ENCODE measurements at places on chromosomes 5 and 9.

DNA sequence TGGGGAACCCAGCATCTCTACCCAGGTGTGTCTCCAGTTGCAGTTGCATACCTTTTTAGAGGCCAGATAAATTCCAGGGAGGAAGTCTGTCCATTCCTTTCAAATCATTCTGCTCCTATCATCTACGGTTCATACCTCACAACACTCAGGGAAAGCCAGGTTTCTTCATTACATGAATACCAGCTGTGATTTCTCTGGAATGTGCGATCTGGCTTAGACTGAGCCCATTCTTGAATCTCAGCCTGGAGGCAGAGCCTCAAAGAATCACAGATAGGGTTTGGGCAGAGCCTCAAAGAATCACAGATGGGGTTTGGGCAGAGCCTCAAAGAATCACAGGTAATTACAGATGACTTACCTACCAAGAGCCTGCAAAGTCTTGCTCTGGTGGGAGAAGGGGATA, 7.2 kb downstream of the P4HA2 start:
- DNase-seq, result no peak

GRCh38 chr5:96478983-96479382, 45.9 kb upstream of the PCSK1 start:
- no peak for DNase-seq

DNA sequence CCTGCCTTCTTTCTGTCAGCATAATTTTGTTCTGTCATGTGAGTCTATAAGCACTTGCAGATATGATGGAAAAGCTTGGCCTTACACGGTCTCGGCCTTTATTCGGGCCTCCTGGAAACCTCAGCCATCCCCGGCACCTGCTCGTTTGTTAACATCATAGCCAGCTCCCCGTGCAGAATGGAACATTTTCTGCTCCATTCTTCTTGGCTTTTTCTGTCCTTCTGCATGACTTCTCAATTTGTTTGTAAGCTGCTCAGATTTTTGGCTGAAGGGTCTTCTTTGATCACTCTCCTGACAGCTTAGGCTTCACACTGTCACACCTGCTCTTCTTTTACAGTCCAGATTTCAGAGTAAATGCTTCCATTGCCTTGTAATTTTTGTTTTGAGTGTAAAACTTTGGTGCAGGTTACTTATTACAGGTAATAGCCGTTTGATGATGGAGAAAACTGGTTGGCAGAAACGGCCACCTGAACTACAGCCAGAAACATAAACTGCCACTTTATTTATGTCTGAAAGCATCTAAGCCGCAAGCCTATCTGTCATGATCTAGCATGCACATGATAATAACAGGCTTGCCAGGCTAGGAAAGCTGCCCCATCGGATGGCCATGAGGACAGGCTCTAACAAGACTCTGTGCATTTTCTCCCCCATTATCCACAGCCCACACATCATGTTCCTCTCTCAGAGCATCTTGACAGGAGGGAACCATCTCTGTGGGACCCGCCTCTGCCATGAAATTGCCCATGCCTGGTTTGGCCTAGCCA, 197.0 kb downstream of the AOPEP start:
- DNase-seq, result no peak

DNA sequence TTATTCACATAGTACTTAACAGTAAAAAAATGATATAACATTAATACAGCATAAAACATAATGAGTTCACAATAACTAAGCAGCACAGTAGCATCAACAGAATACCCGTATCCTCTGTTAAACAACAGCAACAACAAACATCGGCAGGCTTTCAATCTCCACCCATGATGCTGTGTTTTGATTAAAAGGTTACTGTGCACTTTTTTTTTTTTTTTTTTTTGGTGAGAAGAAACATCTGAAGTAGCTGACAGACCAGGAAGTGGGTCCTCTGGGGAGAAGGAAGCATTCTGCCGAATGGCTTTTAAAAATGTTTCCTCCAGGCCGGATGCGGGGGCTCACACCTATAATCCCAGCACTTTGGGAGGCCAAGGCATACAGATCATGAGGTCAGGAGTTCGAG, 282.3 kb downstream of the EPB41L4A start:
- no peak for DNase-seq

- no peak for DNase-seq
Measured at GRCh38 chr5:113330533-113331208, 104.1 kb downstream of the TSSK1B start.

DNA sequence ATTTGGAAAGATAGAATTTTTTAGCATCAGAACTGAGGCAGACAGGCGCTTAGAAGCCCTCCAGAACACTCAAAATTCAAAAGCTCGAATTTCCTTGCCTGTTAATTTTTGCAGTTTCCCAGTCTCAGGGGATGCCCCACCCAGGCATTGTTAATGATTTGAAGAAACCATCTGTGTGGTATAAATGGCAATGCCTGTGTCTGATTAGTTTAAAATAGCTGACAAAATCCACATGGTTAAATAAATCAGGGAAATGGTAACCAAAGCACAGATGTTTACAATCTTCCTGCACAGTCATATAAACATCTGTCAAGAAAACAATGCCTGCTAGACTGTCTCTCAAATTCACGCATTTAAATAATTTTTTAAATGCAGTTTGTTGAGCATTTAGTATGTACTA, 185.2 kb upstream of the RGMB start:
- peak; percentile 17 for DNase-seq

- no peak for DNase-seq
Measured at GRCh38 chr5:14148890-14149671, 5.9 kb downstream of the TRIO start.

GRCh38 chr5:10427201-10427600, 14.5 kb upstream of the ROPN1L start:
- DNase-seq, result no peak

- no peak for DNase-seq
Measured at GRCh38 chr5:66136053-66136452, 8.0 kb upstream of the SREK1 start.

DNA sequence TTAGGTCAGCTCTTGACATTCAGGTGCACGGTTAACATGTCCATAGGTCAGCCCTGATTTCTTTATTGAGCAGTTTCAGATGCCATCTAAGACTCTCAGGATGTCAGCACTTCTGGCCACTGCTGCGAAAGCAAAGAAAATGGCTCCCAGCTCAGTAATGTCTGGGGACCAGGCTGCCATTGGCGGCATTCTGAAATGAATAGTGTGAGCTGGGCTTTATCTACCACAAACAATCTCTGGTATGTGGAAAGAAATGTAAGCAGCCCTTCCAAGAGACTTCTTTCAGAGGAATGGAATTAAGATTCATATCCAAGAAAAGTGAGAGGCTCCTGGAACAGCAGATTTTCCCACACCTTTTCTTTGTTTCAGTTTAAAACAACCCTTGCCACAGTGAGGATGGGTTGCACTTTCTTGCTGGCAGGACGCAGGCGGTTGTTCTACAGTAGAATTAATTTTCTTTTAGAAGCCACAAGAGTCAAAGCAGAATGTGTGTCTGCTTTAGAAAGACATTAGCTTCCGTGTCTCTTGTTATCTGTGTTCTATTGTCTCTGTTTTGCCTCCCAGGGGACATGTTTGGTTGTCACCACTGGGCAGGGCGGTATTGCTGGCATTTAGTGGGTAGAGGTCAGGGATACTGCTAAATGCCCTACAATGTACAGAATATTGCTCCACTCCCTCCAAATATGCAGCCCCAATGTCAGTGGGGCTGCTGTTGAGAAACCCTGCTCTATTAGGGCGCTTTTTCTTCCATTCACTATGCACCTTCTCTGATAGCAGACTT, 149.9 kb upstream of the ANKH start:
- peak; percentile 93 for DNase-seq

DNA sequence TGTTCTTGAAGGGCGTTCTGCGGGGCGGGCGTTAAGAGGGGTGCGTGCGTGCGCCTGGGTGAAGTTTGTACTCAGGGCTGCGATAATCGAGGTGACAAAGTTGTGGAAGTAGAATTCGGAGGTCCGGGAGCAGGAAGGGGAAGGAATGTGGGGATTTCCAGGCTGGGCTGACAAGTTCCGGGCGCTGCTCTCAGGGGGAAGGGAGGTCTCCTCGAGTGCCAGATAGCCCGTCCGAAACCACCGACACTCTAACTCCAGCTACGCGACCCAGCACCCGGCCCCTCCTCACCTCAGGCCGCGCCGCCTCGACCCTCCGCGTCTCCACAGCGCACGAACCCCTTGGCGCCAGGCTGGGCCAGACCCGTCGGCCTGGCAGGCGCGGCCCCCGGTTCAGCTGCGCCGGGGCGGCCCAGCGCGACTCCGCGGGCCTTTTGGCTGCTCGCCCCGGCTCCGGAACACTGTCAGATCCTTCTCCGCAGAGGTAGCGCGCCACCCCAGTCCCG, at the start of gene IL6ST:
Gene IL6ST (minus strand): TSS at position 469 of the 503 bp plus-strand sequence. CDS start 18,685 bp downstream, outside the sequence.
- DNase-seq, result peak; percentile 89

GRCh38 chr5:9052421-9052820, 493.5 kb downstream of the SEMA5A start:
- no peak for DNase-seq

DNA sequence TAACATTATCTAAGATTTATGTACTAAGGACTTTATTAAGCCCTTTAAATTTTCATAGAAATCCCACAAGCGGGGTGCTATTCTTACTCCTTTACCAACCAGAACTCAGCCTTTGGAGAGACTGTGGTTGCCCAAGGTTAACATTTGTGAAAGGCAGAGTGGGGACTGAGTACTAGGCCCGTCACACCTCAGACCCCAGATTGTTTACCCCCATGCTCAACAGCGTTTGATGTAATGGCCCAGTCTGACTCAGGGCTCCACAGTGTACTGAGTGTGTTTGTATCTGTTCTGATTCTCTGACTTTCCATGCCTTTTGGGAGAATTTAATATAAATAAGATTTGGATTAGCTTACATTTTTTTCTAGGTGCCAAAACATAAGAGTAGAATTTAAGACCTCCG, 110.0 kb downstream of the GAS1 start:
- DNase-seq, result no peak

- no peak for DNase-seq
Measured at GRCh38 chr9:124501771-124502320, 5.4 kb downstream of the NR5A1 start.

DNA sequence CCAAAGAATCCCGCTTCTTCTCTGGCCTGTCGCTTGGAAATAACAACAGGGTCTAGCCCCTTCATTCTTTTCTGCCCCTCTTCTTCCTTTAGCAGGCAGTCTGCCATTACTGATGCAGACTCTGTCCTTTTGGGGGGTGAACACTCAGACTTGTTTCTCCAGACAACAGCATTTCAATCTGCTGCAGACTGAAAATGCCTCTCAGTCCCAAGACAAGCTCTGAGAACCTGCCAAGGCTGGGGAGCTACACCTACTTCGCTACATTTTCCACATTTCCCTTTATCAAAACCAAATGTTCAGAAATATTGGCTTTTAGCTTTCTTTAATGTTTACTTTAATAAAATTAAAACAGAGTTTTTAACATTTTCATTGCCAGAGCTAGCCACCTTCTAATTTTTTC, 152.4 kb downstream of the MPDZ start:
- no peak for DNase-seq

GRCh38 chr5:72214168-72214567, 105.9 kb downstream of the MRPS27 start:
- DNase-seq, result no peak

GRCh38 chr9:7910426-7911020, 110.9 kb upstream of the DMAC1 start:
- no peak for DNase-seq

- no peak for DNase-seq
Measured at GRCh38 chr9:2663461-2664173, 42.0 kb downstream of the VLDLR start.

GRCh38 chr9:109590966-109591365, 92.9 kb upstream of the PTPN3 start:
- no peak for DNase-seq
